ENCODE measurements at places on chromosomes 11 and 22.
A peak's percentile ranks its signal among the peaks of the same experiment; 100 is the strongest.

DNA sequence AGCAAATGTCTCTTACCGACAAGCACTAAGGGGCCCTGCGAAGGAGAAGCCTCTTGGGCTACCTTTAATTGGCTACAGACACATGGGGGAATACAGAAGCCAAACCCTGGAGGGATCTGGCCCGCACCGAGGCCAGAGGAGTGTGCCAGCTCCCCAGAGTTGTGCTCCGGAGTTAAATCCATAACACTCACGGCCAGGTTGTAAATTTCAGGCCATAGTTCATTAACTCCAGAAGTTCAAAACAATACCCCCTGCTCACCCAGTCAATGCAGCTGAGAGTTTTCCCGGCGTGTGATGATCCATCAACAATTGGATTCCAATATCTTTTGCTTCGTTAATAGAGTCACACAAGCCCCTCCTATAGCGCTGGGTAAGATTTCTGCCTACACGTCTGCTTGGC is 371.5 kb downstream of the NXPE2 start:
- no peak for DNase-seq

DNA sequence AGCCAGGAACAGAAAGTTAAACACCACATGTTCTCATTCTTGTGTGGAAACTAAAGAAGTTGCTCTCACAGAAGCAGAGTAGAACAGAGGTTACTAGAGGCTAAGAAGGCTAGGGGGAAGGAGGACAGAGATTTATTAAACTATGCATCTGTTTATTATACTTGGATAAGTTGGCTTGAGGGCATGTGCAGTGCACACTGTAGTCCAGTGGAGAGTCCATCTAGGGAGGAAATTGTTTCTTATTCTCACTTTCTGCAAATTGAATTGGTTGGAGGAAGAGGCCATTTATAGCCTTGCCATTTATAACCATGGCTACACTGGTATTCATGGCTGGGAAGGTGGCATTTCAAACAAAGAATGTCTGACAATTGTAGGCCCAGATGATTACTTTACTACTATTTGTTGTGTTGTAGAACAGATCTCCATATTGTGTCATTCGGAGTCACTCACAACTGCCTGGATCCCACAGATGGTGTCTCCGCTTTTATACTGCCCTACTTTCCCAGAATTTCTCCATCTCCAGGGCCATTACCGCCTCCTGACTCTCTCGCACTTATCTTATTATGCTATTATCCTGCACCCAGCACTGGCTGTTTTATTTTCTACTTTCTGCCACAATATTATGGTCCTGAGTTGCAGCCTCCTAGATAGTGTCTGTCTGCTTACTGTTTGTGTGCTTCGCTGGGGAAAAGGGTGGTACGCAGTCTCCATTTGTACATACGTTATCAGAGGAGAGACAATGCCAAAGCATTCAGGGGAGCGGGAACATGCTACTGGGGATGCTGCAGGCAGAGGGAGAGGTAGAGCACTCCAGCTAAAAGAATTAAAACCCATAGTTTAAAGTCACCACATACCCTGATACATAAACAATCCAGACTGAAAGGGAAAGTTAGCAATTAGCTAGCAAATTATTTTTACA is 169.3 kb upstream of the BLID start:
- DNase-seq = no peak

GRCh38 chr11:11239959-11240358 is 113.1 kb downstream of the CSNK2A3 start:
- DNase-seq = no peak

GRCh38 chr11:64245797-64246620 is 734 bp downstream of the PPP1R14B start:
- peak; percentile 80 for DNase-seq

- peak; percentile 40 for DNase-seq
Observed at GRCh38 chr11:24496736-24497725, at the start of gene LUZP2. TSS of gene LUZP2 (plus strand) at chr11:24497053.

- DNase-seq = no peak
Observed at GRCh38 chr11:24760681-24761080, 263.8 kb downstream of the LUZP2 start.

DNA sequence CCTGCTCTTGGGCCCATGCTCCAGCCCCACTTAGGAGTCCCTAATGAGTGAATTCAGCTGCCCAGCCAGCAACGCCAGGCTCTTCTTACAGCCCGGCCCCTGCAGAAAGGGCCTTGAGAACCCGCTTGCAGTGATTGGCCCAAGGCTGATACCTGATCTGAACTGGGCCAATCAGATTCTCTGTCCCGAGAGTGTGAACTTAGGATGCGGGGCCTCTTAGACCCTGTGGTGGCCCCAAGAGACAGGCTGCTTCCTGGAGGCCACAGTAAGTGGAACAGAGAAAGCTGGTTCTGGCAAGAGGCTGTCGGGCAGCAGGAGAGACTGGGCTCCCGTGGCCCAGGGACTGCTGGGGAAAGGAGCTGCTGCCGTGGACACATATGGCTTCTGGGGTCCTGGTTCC is 11.5 kb downstream of the VSTM5 start:
- DNase-seq = no peak

GRCh38 chr22:24270556-24271385 is at the start of gene SPECC1L:
TSS of gene SPECC1L (plus strand) at chr22:24270831. CDS start at chr22:24302232, 31,401 bp downstream.
- peak; percentile 96 for DNase-seq

DNA sequence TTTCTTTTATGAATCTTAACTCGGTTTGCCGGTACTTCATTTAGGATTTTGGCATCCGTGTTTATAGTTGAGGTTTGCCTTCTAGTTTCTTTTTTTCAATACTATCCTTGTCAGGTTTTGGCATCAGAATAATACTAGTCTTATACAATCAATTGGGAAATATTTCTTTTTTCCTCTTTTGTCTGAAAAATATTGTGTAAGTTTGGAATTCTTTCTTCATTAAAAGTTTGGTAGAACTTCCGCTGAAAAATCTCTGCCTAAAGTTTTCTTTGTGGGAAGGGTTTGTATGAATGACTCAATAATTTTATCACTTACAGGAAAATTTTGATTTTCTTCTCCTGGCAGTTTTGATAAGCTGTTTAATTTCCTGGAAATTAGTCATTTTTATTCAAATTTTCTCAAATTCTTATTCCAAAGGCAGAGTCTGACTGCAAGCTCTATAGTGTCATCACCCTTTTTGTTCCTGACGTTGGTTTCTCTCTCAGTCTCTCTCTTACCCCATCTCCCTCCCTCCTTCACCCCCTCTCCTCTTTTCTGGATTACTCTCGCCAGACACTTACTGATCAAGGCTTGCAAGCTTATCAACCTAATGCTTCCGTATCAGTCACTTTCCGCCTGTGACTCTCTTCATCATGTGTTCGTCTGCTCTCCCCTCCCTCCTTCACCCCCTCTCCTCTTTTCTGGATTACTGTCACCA is 555.7 kb downstream of the TBC1D22A start:
- no peak for DNase-seq

DNA sequence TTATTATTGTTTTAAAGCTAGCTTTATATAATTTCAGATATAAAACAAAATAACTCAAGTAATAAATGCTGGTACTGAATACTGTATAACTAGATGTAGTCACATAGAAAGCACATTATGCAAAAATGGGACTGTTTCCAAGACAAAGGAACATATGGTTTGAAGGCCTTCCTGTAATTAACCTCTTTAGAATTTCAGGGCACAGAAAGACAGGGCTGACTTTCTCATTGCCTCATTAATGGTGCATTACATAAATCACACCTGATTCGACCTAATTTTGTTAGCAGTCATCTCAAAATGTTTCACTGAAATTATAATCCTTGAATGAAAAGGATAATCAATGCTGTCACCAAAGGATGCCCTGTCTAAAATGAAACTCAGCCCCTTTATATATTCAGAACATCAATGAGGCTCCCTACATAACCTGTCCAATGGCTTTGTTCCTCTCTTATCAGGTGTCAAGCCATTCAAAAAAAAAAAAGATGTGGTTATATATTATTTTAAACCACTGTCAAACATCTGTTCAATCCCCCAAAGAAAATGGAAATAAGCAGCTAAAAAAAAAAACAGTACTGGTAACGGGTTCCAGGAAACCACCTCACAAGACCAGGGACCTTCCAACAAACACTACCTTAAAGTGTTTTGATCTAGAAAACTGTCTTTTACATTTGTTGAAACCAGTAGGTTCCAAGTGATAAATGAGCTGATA is 77.4 kb downstream of the FAM168A start:
- no peak for DNase-seq

DNA sequence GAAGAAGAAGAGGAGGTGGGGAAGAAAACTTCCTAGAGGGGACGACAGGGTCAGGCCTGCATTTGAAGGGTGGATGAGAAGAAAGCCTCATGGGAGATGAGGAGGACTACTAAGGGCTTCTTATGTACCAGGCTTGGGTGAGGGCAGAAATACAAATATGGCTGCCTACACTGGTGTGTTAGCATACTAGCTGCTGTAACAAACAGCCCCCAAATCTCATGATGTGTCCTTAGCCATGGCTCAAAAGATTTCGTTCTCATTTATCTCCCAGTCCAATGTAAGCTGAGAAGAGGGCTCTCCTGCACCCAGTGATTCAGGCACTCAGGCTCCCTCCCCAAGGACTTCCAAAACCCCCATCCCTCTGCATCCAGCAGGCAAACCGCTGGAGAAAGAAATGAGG is 11.6 kb upstream of the MB start:
- DNase-seq = no peak

DNA sequence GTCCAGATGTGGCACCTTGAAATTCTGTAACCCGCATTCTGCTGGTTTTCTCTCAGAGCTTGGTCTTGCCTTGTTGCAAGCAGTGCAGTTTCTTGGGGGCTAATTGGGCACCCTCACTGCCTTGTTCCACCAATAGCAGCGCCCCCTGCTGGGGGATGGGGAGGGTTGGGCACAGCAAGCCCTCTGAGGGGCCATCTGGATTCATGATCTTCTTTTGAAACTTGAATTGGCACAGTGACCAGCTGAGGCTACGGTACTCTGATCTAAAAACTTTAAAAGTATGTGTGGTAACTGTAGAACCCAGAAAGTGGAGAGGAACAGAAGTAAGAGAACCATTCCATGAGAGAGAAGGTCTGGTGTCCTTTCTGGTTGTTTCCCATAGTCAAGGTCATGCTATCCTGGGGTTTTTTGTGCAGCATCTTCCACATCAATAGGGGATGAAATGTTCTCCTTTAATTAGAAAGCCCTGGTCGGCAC is 64.2 kb downstream of the MED15 start:
- DNase-seq = peak; percentile 64

- peak; percentile 82 for DNase-seq
Observed at GRCh38 chr11:72629266-72629665, 45.0 kb downstream of the PDE2A start.
